ENCODE measurements at places on chromosomes 7 and 10. TPM values are rescaled to one million over a fixed set of nuclear protein-coding genes. Genes with fewer than 3 reads are reported as not detected.
A peak's percentile ranks its signal among the peaks of the same experiment; 100 is the strongest.

GRCh38 chr7:122219253-122219865 lies 75.3 kb upstream of the AASS start:
- no peak for DNase-seq

GRCh38 chr10:33772370-33773252 lies 438.1 kb upstream of the NRP1 start:
- peak; percentile 9 for DNase-seq

GRCh38 chr7:3107228-3107763 lies 63.6 kb upstream of the CARD11 start:
- no peak for DNase-seq

DNA sequence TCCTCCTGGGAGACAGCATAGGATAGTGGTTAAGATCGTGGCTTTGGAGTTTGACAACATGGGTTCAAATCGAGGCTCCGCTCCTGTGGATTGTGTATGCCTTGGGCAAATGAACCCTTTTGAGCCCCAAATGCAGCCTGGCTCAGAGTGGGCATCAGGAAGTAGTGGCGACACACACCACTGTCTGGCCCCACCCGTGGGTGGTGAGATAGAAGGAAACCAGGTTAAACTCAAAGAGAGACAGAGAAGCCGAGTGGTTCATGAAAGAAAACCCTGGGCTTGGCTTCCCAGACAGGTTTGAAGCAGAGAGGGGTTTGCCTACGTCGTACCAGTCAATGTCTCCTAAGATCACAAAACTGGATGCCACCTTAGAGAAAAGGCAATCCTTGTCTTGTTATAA lies 57.7 kb downstream of the PRTFDC1 start:
- DNase-seq: peak; percentile 39

DNA sequence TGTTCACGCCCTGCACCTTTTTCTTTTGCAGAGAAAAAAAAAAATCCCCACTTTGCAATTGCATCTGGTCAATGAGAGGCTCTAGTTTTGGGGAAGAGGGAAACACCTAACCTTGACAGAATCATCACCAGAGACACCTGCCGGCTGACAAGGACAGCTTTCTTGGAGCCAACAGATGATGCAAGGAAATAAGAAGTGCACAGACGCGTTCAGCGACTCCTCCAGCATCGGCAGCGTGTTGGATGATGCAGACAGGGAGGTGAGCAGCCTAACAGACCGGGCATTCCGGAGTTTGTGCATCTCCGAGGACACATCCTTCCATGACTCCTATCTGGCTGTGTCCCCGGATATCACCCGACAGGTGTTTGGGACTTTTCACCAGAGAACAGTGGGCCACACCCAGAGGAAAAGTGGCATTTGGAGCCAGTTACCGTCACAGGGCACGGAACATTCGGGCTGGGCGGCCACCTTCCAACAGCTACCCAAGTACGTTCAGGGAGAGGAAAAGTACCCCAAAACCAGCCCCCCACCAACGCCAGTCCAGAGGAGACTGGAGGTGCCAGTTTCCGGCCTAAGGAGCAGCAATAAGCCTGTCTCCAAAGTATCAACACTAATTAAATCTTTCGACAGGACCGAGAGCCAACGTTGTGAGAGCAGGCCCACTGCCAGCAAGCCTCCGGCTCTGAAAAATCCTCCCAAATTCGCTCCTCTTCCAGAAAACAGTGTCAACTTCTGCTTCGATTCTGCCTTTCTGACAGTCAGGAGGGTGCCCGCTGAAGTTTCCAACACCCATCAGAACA lies 23.6 kb downstream of the C10orf71 start:
- no peak for DNase-seq

EBLN1 gene
- not detected for total RNA-seq

DNA sequence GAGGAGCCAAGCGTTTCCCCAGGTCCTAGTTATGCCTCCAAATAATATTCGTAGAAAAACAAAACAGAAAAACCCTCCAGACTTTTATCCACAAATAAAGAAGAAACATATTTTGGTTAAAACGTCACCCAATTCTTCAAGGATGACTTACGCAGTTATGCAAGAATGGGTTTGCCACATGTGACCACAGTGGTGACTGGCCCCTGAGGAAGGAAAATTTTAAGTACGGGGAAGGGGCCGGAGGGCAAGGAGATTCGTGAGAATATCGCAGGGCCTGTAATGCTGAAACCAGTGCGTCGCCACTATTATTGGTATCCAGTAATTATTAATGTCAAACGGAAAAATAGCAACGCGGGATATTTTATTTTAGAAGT lies 537 bp upstream of the MRPS24 start:
- peak; percentile 49 for DNase-seq

DNA sequence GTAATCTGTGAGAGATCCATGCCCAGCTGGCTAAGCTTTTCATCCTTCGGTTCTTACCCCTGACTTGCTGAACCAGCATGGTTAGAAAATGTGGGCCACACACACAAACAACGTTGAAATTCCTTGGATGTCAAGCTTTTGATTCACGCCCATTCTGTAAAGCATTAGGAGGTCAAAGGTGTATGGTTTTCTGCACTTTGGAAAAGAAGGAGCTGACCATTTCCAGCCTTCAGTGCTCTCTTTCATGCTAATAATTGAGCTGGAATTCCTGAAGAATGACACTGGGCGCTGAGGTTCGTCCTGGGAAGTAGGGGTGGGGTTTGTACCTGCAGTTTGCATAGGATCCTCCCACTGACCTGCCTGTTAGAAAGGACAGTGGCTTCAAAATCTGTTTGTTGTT lies 23.1 kb downstream of the KLF6 start:
- DNase-seq: peak; percentile 5

DNA sequence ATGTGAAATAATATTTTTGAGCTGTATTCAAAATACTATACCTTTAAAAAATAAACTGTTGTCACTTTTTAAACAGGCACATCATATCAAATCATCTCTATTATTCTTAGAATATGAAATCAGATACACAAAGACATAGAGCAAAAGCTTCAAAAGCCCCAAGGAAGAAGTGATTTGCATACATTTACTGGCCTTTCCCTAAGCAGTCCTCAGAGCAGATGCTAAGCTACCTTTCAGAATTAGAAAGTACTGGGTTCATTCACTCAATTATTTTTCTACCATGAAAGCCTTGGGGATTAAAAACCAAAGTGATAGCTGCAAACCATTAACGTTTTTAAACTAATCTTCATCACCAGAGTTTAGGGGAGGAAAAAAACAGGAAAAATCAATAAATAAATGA lies 55.8 kb upstream of the RNF148 start:
- no peak for DNase-seq

- DNase-seq: no peak
Observed at GRCh38 chr7:149409895-149410294, 51.0 kb downstream of the ZNF777 start.

OR13A1 gene
- total RNA-seq: not detected

- DNase-seq: no peak
Observed at GRCh38 chr10:99459217-99459616, 28.8 kb upstream of the GOT1 start.

DNA sequence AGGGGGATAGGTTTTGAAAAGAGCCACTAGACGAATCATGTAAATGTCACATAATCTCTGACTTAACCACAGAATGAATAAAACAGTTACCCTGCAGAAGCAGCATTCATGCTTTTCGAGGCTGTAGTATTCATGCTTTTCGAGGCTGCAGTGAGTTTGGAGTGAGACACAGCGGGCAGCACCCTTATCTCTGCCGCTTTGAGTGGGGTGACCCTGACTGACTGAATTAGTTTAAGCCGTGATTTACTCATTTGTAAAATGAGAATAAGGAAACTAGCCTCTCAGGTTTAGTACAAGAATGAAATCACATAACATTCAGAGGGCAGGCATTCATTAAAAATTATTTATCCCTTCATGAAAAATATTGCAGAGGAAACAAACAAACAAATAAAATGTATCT lies 92.8 kb upstream of the KMT2C start:
- no peak for DNase-seq

GRCh38 chr7:151780631-151781030 lies 96.3 kb downstream of the PRKAG2 start:
- no peak for DNase-seq

GRCh38 chr10:21509341-21510240 lies 15.9 kb downstream of the SKIDA1 start:
- DNase-seq: no peak

GRCh38 chr7:121402701-121403100 lies 6.6 kb upstream of the FAM3C start:
- DNase-seq: no peak
